ENCODE measurements at places on chromosomes 1 and 21. TPM values are rescaled to one million over a fixed set of nuclear protein-coding genes. Genes with fewer than 3 reads are reported as not detected.

OR10R2 gene
- total RNA-seq, result not detected

RNPC3 gene
- 20.7 TPM for total RNA-seq

TEDDM1 gene
- total RNA-seq, result not detected

CALML6 gene
- total RNA-seq, result 0.59 TPM

RASAL2 gene
- total RNA-seq, result not detected

HCRTR1 gene
- total RNA-seq, result not detected

KRTAP7-1 gene
- total RNA-seq, result not detected

TIE1 gene
- total RNA-seq, result 0.23 TPM

VANGL2 gene
- total RNA-seq, result 0.02 TPM

C1orf210 gene
- not detected for total RNA-seq

OR2G6 gene
- total RNA-seq, result not detected

PSMA5 gene
- 262 TPM for total RNA-seq

PPM1J gene
- 1.4 TPM for total RNA-seq

HES5 gene
- not detected for total RNA-seq

WNT2B gene
- total RNA-seq, result not detected

PTGER3 gene
- 0.62 TPM for total RNA-seq

CASZ1 gene
- 6.9 TPM for total RNA-seq

TRIM33 gene
- 39.7 TPM for total RNA-seq

CFHR1 gene
- not detected for total RNA-seq

SPRR5 gene
- not detected for total RNA-seq

OR14A2 gene
- not detected for total RNA-seq

RHD gene
- not detected for total RNA-seq

KRTAP21-2 gene
- total RNA-seq, result not detected

DNAJC11 gene
- total RNA-seq, result 92.5 TPM

RPE65 gene
- total RNA-seq, result not detected

OPN3 gene
- total RNA-seq, result 11.6 TPM

OXCT2 gene
- total RNA-seq, result 1.8 TPM

SYCP1 gene
- total RNA-seq, result not detected

CSF3R gene
- total RNA-seq, result 0.07 TPM

SPATA1 gene
- total RNA-seq, result 0.98 TPM

C1orf105 gene
- total RNA-seq, result not detected

RGS21 gene
- total RNA-seq, result not detected

CR2 gene
- total RNA-seq, result not detected

C1orf53 gene
- total RNA-seq, result 1.3 TPM

FALEC gene
- total RNA-seq, result not detected

NBPF6 gene
- total RNA-seq, result 0.40 TPM

FAM72A gene
- 29.1 TPM for total RNA-seq

Data from activated CD4-positive, alpha-beta T cell treated with anti-CD3 and anti-CD28 coated beads, Interleukin-2, amount 10 ng/mL, durations not matched to agents 24 days and 14 days (primary cell).